KG1 (cell line): ENCODE measurements at places on chromosomes 1 and 21.
A peak's percentile ranks its signal among the peaks of the same experiment; 100 is the strongest.

- no peak for DNase-seq
These were observed 19.7 kb upstream of the MX1 start for GRCh38 chr21:41406340-41406739.

DNA sequence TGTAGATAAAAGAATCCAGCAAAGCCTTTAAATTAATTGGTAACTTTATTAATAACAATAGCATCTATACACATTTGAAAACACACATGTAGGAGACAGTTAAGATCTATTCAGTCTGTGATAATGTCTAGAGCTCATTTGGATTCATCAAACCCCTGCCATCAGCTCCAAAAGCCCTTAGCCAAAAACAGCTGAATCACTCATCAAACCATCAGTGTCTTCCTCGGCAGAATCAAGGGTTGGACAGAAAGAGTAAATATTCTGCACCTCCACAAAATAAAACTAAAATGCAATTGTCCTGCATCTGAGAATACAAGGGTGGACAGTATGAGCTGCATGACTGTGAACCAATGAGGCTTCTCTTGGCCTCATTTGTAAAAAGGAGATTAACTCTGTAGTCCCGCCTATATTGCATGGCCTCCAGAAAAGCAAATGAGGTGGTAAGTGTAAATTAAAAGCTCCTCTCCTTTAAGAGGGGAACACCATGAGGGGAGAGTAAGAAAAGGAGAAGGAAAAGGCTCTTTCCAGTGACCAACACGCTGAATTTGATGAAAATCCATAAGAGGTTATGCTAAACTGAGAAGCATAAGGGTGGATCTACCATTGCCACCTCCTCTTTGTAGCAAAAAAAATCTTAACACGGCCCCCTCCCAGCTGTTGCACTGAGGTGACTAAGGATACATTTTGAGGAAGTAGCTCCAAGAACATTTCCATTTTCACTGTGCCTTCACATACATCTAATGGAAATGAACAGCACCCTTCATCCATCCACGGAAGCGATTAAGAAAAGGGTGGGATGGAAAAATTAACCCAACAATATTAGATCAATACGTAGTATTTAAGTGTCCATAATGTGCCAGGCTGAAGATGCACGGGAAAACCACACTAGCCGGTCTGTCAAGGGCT is 14.7 kb upstream of the BOLA1 start:
- peak; percentile 54 for DNase-seq

GRCh38 chr1:42322577-42322976 is 12.5 kb downstream of the FOXJ3 start:
- no peak for DNase-seq

DNA sequence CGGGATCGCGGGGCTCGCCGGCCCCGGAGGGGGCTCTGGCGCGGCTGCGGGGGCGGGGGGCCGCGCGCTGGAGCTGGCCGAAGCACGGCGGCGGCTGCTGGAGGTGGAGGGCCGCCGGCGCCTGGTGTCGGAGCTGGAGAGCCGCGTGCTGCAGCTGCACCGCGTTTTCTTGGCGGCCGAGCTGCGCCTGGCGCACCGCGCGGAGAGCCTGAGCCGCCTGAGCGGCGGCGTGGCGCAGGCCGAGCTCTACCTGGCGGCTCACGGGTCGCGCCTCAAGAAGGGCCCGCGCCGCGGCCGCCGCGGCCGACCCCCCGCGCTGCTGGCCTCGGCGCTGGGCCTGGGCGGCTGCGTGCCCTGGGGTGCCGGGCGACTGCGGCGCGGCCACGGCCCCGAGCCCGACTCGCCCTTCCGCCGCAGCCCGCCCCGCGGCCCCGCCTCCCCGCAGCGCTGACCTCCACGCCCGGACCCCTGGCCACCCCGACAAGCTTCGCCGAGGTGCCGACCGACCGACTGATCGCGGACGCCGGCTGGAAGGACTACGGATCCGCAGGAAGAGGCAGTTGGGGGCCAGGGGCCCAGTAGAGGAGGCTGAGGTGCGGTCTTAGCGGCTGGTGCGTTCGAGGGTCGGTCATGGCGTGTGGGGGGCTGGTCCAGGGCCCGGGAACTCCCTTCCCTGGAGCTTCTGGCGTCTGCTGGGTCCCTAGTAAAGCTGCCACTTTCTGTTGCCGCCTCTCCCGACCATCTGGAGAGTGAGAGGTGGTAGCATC is 711 bp downstream of the TRNP1 start:
- no peak for DNase-seq
